Endodermal cell (in vitro differentiated cells): ENCODE measurements at places on chromosomes 13 and 19. TPM values are rescaled to one million over a fixed set of nuclear protein-coding genes. Genes with fewer than 3 reads are reported as not detected.
A peak's percentile ranks its signal among the peaks of the same experiment; 100 is the strongest.

DNA sequence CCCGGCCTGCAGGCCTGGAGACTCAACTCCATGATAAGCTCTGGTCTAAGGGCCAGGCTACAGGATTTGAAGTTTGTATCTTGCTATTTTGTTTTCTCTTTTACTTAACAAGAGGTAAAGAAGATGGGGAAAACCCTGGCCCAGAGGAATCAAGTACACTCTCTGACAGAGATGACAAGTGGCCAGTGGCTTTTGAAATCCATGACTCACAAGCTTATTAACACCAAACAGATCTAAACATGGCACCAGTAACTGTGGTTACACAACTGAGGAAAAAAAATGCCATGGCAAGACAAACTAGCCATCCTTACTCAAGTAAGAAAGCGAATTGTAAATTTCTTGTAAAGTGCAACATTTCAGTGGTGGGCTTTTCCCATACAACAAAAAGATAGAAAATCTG lies 72.6 kb upstream of the SERTM1 start:
- H3K27me3 ChIP-seq: no peaks in the 10 kb centered on the region
- H3K4me1 ChIP-seq: no peaks in the 10 kb centered on the region
- H3K36me3 ChIP-seq: no peaks in the 10 kb centered on the region
- H3K27ac ChIP-seq: no peak overlapping the region

Gene CCL25
- total RNA-seq: not detected in 2 replicates

GRCh38 chr19:57362419-57362818 lies 932 bp upstream of the TRAPPC2B start:
- DNase-seq: no peak
- no peaks in the 10 kb centered on the region for H3K27me3 ChIP-seq
- no peak overlapping the region for H3K27ac ChIP-seq
- peaks cover 22% of the 10 kb centered on the region for H3K36me3 ChIP-seq

Gene PTPRH
- not detected in 2 replicates for total RNA-seq

Gene KLK4
- total RNA-seq: not detected in 3 replicates

Gene JOSD2
- 6.9 to 12.1 TPM (median 8.8 TPM) in 3 replicates for total RNA-seq

DNA sequence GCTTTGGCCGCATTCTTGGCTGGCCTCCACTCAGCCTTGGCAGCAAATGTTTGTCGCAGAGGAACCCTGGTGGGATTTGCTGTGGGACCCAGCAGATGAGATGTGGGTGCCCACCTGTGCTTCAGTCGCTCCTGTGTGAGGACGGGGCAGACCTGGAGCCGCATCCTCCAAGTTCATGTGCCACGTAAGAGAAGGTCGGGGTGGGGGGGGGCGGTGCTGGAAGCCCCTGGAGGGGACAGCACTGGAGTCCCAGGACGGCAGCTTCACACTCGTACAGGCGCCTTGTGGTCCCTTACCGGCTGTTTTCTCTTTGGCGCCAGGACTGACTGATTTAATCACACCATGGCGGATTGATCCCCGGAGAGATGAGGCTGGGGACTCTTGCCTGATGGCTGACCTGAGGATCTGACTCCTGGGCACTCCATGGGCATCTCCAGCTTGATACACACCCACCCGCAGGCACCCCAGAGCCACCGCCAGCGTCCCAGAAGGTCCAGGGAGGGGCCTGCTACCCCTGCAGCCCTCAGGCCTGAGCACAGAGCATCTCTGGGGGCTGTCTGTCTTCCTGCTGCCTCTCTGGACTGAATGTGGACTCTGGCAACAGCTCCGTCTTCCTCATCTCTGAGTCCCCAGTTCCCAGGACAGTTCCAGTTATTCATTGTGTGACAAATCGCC lies 10.0 kb upstream of the GRTP1 start:
- peak; percentile 46 for DNase-seq
- H3K4me1 ChIP-seq: no peaks in the 10 kb centered on the region
- H3K27me3 ChIP-seq: no peaks in the 10 kb centered on the region
- H3K4me3 ChIP-seq: no peak overlapping the region
